SJSA1 (cell line): ENCODE measurements at places on chromosomes 7 and 10. TPM values are rescaled to one million over a fixed set of nuclear protein-coding genes. Genes with fewer than 3 reads are reported as not detected.

Gene OR9A2
- total RNA-seq = not detected in 2 replicates

DNA sequence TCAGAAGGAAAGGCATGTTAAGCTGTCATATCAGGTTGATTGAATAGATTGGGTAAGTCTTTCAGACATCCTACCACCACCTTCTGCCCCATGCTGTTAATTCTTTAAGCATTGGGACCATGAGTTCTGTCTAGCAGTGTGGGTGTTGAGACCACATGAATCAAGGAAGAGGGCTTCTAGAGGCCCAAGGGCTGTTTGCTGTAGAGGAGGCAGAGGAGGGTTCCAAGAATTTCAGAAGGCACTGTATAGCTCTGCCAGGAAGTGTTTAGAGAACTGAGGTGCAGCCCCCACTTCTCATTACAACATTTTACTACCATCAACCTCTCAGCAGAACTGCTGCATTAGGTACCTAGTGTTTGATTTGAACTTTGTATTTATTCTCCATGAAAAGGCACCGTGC, 720.2 kb downstream of the AUTS2 start:
- no peaks in the 10 kb centered on the region for H3K36me3 ChIP-seq
- H3K4me1 ChIP-seq = no peaks in the 10 kb centered on the region
- H3K27me3 ChIP-seq = no peaks in the 10 kb centered on the region
- no peak overlapping the region for H3K27ac ChIP-seq
- no peak overlapping the region for H3K4me3 ChIP-seq

DNA sequence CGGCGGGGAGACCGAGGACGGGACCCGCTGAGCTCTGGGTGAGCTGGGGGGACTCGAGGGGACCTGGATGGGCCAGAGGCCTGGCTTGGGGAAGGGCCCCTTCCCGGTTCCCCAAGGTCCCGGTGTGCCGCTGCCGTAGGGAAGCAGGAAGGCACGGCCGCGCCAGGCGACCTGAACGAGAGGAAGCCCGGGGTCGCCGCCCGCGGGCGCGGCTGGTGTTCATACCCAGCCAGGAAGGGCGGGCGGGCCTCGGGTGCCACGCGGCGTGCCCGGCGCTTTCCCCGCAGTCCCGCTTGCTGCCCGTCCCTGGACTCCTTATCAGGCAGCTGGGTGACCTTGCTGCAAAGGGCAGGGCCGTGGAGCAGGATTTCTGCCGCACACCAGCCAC, 38.0 kb downstream of the ZNF777 start:
- H3K4me3 ChIP-seq = no peak overlapping the region
- H3K36me3 ChIP-seq = no peaks in the 10 kb centered on the region
- H3K4me1 ChIP-seq = peaks cover 4% of the 10 kb centered on the region
- H3K27me3 ChIP-seq = peaks cover 3% of the 10 kb centered on the region

- H3K27me3 ChIP-seq = no peaks in the 10 kb centered on the region
- no peaks in the 10 kb centered on the region for H3K4me1 ChIP-seq
- no peaks in the 10 kb centered on the region for H3K36me3 ChIP-seq
- no peak overlapping the region for H3K27ac ChIP-seq
Measured at GRCh38 chr7:145036604-145037405, 201.0 kb upstream of the TPK1 start.

Gene HSPA12A
- 5.2 and 9.0 TPM in 2 replicates for total RNA-seq

- H3K4me1 ChIP-seq = no peaks in the 10 kb centered on the region
- H3K27me3 ChIP-seq = no peaks in the 10 kb centered on the region
- no peak for DNase-seq
- H3K4me3 ChIP-seq = no peak overlapping the region
- H3K27ac ChIP-seq = no peak overlapping the region
Measured at GRCh38 chr7:74324531-74325209, 35.5 kb downstream of the CLIP2 start.

DNA sequence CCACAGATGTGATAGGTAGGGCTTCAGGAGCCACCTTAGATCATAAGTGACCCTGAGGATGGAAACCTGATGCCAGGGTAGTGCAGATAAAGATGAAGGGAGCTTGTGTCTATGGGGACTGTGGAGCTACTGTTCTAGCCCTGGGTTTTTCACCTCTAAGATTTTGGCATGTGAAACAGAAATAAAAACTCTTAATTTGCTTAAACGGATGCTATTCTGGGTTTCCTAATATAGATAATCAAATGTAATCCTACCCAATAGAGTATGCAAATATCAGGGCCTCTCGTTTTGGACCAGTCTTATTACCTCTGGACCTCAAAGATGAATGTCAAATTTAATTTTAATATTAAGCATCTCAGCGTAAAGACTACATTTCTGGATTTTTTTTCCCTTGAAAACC, 49.3 kb downstream of the ABCB4 start:
- H3K36me3 ChIP-seq = peaks cover 20% of the 10 kb centered on the region
- no peak overlapping the region for H3K4me3 ChIP-seq
- DNase-seq = no peak
- H3K27ac ChIP-seq = no peak overlapping the region
- no peaks in the 10 kb centered on the region for H3K27me3 ChIP-seq

- H3K4me3 ChIP-seq = no peak overlapping the region
- no peak for DNase-seq
- peaks cover 3% of the 10 kb centered on the region; the same call in 1 of the 2 replicates for H3K4me1 ChIP-seq
- no peak overlapping the region for H3K27ac ChIP-seq
- H3K27me3 ChIP-seq = no peaks in the 10 kb centered on the region; the same call in 1 of the 2 replicates
Measured at GRCh38 chr10:110151467-110151866, 55.9 kb upstream of the MXI1 start.

Gene ARHGAP12
- 15.8 and 25.8 TPM in 2 replicates for total RNA-seq

Gene GARS1
- 98.9 and 213 TPM in 2 replicates for total RNA-seq

Gene MRPS24
- total RNA-seq = 146 and 224 TPM in 2 replicates

DNA sequence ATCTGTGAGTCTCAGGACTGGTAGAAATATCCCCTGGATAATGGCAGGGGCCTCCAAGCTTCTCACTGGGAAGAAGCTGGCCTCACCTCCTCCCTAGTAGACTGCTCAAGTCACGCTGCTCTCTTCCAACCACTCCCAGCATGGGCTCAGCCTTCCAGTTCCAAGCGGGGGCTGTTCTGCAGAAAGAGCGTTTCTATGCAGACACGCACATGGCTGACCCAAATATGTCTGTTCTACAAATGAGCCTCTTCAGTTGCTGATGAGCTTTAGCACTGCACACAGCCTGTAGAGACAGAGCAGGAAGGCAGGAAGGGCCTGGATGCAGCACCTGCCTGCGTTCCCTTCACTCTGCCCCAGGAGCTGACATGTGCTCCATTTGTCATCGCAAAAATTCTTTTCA, 523.9 kb upstream of the MGMT start:
- H3K4me1 ChIP-seq = no peaks in the 10 kb centered on the region
- H3K4me3 ChIP-seq = no peak overlapping the region
- DNase-seq = no peak
- H3K36me3 ChIP-seq = no peaks in the 10 kb centered on the region

Gene AKR1C3
- 0.55 and 0.75 TPM in 2 replicates for total RNA-seq
